Mesendoderm (in vitro differentiated cells): ENCODE measurements at places on chromosomes 5 and 9.

- no peak for DNase-seq
Observed at GRCh38 chr5:53601570-53601969, 41.1 kb downstream of the NDUFS4 start.

DNA sequence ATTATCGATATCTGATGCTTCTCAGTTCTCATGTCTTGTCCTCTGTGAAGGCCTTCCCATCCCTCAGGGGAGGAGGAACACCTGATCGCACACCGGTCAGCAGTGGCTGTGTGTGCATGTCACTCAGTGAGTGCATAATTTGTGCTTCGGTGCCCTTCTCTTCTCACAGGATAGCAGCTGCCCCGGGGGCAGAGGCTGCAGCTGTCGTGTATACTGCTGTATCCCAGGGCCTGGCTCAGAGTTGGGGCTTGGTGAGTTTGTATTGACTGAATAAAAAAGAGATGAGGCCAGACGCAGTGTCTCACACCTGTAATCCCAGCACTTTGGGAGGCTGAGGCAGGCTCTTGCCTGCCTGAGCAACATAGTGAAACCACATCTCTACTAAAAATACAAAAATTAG, 49.7 kb upstream of the NCS1 start:
- no peak for DNase-seq

DNA sequence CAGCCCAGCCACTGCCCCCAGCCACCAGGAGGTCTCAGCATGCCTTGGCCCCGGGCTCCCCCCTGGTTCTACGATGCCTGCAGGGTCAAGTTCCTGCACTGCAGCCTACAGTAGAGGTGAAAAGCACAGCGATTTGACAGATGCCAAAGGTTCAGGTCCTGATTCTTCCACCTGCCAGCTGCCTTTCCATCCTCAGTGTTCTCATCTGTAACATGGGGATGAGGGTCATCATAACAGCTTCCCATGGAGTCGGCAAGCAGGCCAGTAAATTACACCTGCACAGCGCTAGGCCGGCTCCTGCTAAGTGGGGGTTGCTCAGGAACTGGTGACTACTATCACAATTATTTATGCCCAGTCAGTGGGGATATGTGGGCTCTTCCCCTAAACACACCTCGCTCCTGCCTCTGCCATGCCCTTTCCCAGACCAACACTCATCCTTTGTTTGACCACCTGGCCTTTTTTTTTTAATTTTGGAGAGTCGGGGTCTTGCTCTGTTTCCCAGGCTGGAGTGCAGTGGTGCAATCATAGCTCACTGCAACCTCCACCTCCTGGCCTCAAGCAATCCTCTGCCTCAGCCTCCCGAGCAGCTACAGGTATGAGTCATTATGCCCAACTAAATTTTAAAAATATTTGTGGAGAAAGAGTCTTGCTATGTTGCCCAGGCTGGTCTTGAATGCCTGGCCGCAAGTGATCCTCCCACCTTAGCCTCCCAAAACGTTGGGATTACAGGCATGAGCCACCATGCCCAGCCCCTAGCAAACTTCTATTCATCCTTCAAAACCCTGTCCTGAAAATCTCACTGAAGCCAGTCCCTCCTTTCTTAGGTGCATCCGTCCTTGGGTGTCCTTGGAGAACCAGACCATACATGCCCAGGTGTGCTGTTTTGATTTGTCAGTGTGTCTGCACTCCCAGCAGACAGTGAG, 6.4 kb downstream of the ENG start:
- no peak for DNase-seq

DNA sequence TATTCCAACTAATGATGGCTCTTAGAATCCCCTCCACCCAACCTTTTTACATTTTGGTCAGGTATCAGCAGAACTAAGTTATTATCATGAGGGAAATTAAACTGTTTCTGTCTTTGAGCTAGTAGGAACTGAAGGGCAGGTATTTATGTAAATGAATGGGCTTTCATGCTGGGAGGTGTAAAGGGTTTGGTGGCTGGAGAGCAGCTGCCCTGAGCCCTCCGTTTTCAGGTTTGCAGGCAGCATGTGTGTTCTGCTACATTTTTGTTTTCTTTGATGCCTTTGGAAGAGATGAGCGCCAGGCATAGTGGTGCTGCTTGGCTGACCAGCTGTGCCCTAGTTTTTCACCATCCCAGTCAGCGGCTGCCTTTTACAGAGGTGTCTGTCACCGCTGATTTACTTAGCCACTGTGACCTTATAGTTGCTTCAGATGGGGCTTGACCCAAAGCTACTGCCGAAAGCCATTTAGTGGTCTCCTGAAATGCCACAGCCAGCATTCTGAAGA, 231.9 kb downstream of the MAST4 start:
- DNase-seq = peak; percentile 69

DNA sequence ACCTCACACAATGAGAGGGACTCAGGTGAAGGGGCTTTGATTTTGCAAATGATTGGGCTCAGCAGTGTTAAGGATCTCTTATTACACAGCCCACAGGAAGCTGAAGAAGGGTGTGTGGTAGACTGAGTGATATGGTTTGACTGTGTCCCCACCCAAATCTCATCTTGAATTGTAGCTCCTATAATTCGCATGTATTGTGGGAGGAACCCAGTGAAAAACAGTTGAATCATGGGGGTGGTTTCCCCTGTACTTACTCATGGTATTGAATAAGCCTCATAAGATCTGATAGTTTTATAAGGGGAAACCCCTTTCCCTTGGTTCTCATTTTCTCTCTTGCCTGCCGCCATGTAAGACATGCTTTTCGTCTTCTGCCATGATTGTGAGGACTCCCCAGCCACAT, 132.5 kb upstream of the FBXL7 start:
- no peak for DNase-seq

- DNase-seq = no peak
Observed at GRCh38 chr5:41083306-41083705, 12.2 kb upstream of the MROH2B start.
